ENCODE measurements at places on chromosomes 12 and 14.

- DNase-seq: no peak
These were observed 142.8 kb downstream of the FUT8 start for GRCh38 chr14:65555358-65555757.

DNA sequence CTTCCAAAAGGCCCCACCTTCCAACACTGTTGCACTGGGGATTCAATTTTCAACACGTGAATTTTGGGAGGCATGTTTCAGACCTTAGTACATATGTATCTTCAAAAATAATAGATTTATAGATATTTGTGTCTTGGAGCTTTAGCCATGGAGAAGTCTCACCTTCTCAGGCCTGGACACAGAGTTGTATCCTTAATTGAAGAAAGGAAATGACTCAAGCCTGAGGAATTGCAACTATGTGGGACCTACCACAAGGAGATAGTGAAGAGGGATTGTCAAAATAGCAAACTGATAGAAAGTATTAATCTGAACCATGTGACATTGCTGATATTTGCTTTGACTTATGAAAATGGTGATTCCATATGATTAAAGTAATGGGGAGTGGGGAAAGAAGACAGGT is 89.8 kb downstream of the ACSS3 start:
- no peak for DNase-seq

DNA sequence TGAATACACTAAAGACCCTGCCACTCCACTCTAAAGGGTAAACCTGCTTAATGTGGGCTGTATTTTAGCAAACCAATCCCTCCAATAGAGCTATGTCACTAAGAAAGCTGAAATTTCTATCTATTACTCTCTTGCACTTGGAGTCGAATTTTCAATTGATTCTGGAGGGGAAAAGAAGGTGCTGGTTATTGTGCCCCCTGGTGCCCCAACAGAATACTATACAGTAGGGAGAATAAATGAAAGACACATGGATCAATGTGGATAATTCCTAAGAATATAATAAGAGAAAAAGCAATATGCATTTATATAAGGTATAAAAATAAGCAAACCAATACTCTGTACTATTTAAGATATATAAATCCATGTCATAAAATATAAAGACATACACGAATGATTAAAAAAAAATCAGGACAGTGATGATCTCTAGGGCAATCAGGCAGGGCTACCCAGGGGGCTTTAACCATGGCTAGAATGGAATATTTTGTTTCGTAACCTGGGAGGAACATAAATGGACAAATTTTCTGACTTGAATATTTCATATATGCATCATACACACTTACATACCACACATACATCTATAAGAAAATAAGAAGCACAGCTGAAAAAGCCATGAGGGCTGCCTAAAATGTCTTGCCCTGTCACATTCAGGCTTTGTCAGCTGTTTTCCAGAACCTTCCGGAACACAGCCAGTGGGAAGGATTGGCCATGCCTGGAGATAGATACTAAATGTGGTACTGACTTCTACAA is 54.4 kb downstream of the EFCAB11 start:
- DNase-seq: no peak

DNA sequence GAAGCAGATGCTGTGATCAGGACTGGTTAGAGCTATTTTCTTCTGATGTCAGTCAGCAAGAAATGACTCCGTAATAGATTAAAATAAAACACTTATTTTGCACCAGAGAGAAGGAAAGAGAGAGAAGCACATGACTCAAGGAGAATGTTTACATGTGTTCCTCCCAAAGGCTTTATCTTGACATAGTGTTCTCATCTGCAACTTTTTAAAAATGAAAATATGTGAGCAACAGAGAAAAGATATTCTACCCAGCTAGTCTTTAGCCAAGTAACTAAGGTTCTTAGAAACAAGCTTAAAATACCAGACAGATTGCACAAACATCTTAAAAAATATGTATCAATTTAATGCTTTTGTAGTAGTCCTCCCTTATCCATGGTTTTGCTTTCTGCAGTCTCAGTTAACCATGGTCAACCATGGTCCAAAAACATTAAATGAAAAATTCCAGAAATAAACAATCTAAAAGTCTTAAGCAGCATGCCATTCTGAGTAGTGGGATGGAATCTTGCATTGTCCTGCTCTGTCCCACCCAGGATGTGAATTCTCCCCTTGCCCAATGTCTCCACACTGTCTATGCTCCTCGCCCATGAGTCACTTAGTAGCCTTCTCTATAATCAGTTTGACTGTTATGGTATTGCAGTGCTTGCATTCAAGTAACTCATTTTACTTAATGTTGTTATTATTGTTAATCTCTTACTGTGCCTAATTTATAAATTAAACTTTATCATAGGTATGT is 9.9 kb downstream of the SERPINA10 start:
- no peak for DNase-seq

DNA sequence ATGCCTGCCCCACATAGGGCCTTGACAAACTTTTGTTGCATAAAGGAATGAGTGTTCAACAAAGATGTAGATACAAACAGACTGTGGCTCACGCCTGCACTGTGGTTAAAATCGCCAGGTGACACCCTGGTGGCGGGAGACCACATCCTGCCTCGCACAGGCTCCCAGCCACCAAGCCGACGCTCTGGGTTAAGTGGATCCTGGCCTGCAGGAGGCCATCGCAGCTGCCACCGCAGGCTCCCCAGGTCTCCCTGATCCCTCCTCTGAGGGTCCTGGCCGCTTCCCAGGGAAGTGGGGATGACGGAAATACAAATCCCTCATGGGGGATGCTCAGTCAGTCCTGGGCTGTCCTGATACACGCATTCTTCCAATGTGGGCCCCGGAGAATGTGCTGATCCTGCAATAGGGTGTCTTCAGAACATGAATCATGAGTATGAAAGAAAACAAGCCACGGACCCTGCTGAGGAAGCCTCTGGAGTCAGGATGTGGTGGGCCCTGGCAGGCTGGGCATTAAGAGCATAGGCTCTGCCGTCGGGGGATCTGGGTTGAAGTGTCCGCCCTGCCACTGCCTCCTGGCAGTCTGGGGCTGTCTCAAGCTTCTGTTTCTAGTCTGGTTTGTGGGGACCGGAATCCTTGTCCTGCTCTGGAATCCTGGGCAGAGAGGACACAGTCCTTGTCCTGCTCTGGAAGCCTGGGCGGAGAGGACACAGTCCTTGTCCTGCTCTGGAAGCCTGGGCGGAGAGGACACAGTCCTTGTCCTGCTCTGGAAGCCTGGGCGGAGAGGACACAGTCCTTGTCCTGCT is 53.5 kb upstream of the BEGAIN start:
- DNase-seq: peak; percentile 73

All from stimulated activated CD4-positive, alpha-beta T cell treated with anti-CD3 and anti-CD28 coated beads, TNF-alpha, amount 100 ng/mL, for 24 hours (primary cell).